ENCODE measurements at places on chromosomes 11 and 22.
A peak's percentile ranks its signal among the peaks of the same experiment; 100 is the strongest.

- DNase-seq = peak; percentile 41
Measured at GRCh38 chr11:11306855-11307254, 46.2 kb downstream of the CSNK2A3 start.

DNA sequence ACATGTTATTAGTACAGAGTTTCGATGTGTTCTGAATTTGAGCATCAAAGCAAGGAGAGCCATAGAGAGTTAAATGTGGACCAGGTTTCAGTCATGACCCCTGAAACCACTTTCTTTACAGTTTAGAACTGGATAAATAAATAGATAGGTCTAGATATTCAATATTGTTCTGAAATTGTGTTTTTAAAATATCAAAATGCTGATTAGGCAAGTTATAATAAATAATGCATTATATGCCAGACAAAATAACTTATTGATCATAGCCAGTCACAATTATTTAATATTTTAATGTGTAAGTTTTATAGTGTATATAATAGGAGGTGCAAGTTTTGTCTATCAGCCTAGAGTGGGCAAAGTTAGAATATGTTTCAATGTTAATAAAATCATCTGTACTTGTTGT is 569.5 kb downstream of the METTL15 start:
- DNase-seq = no peak

DNA sequence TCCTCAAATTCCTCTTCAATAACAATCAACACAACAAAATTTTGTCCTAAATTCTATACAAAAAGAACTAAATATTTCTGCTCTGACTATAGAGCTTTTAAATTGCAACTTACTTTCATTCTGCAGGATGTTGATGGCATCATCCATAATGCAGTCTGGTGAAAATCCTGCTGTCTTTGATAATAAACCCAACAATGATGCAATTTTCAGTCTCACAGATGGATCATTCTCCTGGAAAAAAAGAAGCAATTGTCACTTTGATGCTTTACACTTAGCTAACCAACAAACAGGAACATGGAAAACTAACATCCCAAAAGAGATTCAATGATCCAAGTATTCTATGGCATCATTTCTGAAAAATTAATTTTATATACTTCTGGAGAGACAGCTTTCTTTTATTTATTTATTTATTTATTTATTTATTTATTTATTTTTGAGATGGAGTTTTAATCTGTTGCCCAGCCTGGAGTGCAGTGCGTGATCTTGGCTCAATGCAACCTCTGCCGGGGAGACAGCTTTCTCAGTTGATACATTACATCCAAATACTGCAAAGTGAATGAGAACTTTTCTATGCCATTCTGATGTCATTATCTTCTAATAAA is 13.0 kb downstream of the INTS4 start:
- DNase-seq = no peak

DNA sequence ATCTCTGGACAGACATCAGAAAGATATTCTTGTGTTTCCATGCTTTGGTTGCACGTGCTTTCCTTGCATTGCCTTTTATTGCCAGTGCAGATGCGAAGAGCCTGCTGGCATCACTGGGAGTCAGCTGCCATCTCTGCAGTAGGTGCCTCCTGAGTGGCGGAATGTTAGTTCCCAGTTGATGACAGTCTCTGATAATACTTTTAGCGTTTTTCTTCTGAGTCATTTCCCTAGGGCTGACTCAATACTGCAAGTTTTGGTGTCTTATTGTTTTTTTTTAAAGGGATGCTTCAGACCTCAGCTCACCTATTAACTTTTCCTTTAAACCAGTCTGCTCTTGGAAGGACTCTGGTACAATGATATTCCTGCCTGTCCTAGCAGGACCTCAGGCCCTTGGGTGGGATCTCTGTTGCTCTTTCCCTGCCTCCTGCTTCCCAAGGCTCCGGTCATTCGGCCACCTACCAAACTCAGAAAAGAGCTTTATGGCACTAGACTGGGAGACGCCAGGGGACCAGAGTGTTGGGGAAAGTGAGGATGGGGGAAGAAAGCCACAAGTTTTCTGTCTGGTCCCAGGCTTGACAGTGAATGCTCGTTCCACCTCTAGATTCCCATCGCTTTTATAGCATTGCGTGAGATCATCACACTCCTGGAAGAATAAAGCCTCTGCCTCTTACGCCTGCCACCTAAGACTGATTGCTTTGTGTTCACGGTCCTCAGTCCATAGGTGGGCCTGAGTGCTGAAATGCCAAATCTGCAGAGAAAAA is 308.7 kb downstream of the DDX10 start:
- DNase-seq = peak; percentile 85
